ENCODE measurements at places on chromosomes 12 and 14. TPM values are rescaled to one million over a fixed set of nuclear protein-coding genes. Genes with fewer than 3 reads are reported as not detected.

Gene PTGR2
- total RNA-seq: 3.6 TPM

Gene HVCN1
- total RNA-seq: 11.9 TPM

Gene NPFF
- total RNA-seq: not detected

Gene CCDC198
- total RNA-seq: not detected

Gene KRT3
- not detected for total RNA-seq

Gene TAS2R8
- 0.44 TPM for total RNA-seq

Gene DGKA
- total RNA-seq: 70.1 TPM

Gene MFAP5
- total RNA-seq: 0.31 TPM

Gene SIX1
- 0.41 TPM for total RNA-seq

Gene B4GALNT1
- 1.3 TPM for total RNA-seq

Gene PHC1
- total RNA-seq: 55.3 TPM

Gene HSP90B1
- 729 TPM for total RNA-seq

Gene CLEC12A
- not detected for total RNA-seq

Gene TEX52
- total RNA-seq: not detected

Gene MUCL1
- 15.4 TPM for total RNA-seq

Gene KRT77
- not detected for total RNA-seq

Gene MORN3
- total RNA-seq: 1.2 TPM

Gene HAL
- 1.1 TPM for total RNA-seq

Gene SALL2
- 38.4 TPM for total RNA-seq

Gene CLMN
- total RNA-seq: 0.46 TPM

Gene CYP46A1
- 5.2 TPM for total RNA-seq

Gene ASCL1
- total RNA-seq: not detected

Gene CELA1
- total RNA-seq: not detected

Gene RNFT2
- 20.0 TPM for total RNA-seq

Gene CCDC92
- total RNA-seq: 25.0 TPM

Gene CMKLR1
- total RNA-seq: 0.51 TPM

Gene ZNF891
- 2.0 TPM for total RNA-seq

Gene ADAMTS20
- total RNA-seq: 0.15 TPM

Gene TAS2R31
- total RNA-seq: 3.1 TPM

Gene DRAM1
- total RNA-seq: 26.9 TPM

Gene CISTR
- 1.4 TPM for total RNA-seq

Gene SERPINA10
- total RNA-seq: not detected

Gene PAH
- not detected for total RNA-seq

Gene AQP2
- 0.05 TPM for total RNA-seq

Measured in endothelial cell (in vitro differentiated cells).